ENCODE measurements at places on chromosomes 5 and 9. TPM values are rescaled to one million over a fixed set of nuclear protein-coding genes. Genes with fewer than 3 reads are reported as not detected.
A peak's percentile ranks its signal among the peaks of the same experiment; 100 is the strongest.

GRCh38 chr9:88949961-88950340 is 41.3 kb upstream of the S1PR3 start:
- no peak for DNase-seq

DNA sequence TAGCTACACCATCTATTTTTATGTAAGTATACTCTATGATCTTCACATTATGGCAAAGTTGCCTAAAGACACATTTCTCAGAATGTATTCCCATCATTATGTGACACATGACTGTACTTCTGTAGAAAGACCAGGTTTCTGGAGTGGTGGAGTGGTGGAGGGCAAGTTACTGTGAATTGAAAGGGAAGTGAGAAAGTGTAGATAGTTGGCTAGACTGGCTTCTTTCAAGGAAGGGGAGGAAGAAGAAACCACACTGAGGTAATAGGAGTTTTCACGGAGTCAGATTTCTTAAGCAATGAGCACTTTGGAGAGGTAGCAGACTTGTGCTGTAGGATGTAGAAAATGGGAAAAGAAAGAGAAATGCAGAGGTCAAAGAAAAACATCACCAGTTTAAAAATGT is 50.9 kb upstream of the EQTN start:
- no peak for DNase-seq

DNA sequence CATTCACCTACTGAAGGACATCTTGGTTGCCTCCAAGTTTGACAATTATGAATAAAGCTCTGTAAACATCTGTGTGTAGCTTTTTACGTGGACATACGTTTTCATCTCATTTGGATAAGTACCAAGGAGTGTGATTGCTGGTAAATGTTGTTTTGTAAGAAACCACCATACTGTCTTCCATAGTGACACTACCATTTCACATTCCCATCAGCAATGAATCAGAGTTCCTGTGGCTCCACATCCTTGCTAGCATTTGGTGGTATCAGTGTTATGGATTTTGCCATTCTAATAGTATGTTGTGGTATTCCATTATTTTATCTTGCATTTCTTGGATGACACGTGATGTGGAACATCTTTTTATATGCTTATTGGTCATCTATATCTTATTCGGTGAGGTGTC is 78.4 kb upstream of the RASGRF2 start:
- no peak for DNase-seq

DNA sequence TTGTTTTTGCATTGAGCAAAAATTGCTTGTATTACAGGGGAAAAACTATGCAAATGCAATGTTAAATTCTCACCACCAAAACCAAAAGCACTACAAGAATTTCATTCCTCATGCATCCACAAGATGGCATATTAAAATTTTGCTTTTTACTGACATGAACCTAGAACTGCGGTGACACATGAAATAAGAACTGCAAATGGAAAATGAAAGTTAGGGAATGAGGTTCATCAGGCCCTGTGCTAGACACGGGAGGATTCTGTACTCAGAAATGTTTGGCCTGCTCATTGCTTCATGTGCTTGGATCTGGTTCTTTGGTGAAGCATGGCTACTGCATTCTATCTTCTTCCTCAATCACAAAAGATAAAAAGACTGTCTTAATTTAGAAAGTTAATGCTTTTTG is 9.1 kb upstream of the RFK start:
- DNase-seq: no peak

DNA sequence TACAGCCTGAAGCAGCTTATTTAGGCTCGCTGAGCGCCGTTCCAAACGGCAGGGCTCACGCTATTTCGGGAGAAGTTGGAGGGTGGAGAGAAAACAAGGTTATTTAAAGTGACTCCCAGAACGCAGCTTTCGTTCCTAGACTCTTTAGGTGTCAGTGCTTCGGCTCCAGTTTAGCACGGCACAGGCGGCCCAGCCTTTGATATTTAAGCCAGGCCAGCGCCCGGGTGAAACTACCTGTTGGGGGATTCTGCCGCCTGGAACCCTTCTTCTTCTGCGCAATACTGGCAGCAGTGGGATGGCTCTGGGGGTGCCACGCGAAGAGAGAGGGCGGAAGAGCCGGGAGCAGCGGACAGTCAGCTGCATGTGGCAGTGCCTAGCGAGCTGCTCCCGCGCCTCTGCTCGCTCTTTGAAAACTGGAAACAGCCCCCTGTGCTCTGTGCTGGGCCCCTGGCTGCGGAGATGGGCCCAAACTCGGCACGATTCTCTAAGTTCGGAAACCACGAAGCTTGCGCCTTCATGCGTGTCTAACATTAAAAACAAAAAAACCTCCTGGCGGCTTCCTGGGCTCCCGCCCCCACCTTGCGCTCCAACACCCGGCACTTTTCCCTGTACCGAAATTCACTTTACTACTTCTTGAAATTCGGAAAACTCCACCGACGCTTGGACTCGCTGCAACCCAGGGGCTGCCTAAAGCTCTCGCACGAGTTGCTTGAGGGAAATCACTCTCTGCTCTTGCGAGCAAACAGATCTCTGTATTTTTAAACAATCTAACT is 34.6 kb upstream of the NFIB start:
- DNase-seq: no peak

BTNL9 gene
- total RNA-seq: not detected

DNA sequence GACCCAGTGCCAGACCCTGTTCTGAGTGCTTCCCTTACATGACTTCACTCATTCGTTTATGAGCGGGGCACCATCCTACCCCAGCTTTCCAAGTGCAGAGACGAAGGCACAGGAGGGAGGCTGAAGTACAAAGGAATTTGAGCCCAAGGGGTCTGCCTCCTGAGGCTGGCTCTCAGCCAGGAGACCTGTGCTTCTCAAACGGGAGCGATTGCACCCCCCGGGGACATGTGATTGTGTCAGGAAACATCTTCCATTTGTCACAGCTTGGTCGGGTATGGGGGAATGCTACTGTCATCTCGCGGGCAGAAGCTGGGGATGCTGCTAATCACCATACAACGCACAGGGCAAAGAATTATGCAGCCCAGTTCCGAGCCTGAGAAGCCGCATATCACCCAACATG is 23.9 kb downstream of the ADCY2 start:
- no peak for DNase-seq

GRCh38 chr9:136202454-136203407 is 2.2 kb downstream of the LHX3 start:
- DNase-seq: no peak

GRCh38 chr9:24765025-24765756 is 219.5 kb upstream of the IZUMO3 start:
- DNase-seq: no peak

GRCh38 chr9:86867804-86868313 is 79.4 kb downstream of the GAS1 start:
- DNase-seq: no peak

GDF9 gene
- total RNA-seq: 0.72 TPM

GRCh38 chr9:80842389-80842788 is 847.0 kb downstream of the TLE1 start:
- DNase-seq: no peak

DNA sequence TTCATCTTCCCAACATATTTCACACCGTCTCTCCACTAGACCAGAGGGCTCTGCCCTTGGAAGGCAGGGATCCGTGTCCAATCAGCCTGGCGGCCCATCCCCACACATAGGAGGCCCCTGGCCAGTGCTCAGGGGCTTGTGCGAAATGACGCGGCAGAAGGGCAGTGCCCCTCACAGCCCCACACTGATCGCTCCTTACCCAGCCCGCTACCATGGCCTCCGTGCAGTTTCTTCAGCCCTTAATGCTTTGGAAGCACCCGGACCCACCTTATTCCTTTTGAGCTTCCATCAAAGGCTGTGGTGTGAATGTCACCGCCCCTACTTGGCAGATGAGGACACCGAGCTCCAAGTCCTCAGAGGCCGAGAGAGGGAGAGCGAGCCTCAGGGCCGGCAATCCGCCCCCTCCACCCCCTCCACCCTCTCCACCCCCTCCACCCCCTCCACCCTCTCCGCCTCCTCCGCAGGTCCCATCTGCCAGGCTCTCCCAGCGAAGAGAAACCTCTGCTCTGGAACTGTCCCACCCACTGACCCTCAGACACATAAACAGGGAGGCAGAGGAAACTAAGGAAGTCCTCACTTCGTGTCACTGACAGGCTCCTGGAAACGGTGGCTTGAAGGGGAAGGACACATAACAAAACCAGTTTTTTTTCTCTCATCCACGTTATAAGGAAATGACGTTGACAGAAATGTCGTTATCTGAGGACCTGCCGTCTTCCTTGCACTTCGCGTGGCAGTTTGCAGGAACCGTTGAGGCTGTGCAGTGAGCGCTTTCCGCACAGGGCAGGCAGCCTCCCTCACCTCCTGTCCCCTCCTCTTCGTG is 13.9 kb downstream of the QSOX2 start:
- no peak for DNase-seq

GRCh38 chr5:86880344-86880743 is 262.6 kb downstream of the COX7C start:
- DNase-seq: no peak

DNA sequence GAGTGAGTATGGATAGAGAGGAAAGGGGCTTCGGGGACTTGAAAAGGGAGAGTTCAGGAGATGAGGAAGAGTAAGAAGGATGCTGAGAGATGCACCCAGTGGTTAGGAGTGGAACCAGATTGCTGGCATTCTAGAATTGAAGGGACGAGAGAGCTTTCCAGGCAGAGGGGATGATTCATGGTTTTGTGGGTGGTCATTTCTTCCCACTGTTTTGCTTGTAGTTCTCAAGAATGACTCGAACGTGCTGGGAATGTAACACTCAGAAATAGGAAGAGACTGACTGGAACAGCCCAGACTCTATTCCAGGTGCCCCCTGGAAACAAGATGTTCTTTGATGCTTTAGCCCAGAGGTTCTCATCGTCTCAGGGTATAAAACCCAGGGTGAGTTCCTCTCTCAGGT is 294.2 kb downstream of the ICE1 start:
- DNase-seq: no peak

DNA sequence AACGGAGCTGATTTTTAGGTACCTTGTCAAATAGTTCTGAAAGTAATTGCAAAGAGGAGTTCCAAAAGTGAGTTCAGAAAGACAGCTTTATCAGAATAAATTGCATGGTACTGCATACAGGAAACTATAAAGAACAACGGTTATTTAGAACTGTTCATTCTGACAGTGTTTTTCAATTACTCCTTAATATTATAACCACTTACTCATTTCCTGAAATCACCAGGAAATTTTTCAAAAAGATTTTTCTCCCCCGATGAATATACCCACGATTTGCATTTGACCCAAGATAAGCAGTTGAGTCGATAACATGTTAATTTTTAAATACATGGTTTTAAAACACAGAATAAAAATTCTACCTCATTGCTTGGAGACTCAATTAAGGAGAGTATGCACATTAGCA is 9.4 kb downstream of the DOCK8 start:
- no peak for DNase-seq

SV2C gene
- total RNA-seq: 0.11 TPM

- DNase-seq: no peak
Measured at GRCh38 chr9:127176631-127177030, 54.2 kb upstream of the ANGPTL2 start.

GRCh38 chr5:73654171-73654811 is 28.3 kb downstream of the ARHGEF28 start:
- no peak for DNase-seq

SLC36A2 gene
- not detected for total RNA-seq

GRCh38 chr9:129761293-129761900 is 8.6 kb upstream of the PTGES start:
- no peak for DNase-seq

DNA sequence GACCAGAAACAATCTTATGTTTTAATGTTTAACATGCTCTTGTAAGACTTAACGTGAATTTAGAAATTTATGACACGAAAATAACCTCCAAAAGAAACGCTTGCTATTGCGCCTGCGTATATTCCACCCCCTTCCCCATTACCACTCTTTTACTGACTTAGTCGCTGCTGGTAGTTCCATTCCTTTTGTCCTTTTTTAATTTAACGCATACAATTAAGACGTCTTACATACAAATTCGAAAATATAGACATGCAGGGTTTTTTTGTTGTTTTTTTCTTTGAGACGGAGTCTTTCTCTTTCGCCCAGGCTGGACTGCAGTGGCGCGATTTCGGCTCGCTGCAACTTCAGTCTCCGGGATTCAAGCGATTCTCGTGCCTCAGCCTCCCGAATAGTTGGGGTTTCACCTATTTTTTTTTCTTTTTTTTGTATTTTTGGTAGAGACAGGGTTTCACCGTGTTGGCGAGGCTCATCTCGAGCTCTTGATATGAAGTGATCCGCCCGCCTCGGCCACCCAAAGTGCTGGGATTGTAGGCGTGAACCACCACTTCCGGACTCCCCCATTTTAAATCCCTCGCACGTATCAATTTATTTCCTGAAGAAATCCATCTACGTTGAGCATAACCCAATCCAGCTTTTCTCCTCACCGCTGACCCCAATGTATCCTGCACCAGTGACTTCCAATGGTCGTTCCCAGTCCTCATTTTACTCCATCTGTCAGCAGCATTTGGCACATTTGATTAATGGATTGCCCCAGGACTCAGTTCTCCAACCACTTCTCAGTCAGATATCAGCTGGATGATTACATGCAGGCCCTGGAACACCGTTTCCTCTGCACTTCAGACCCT is 684 bp upstream of the MED7 start:
- peak; percentile 74 for DNase-seq

- no peak for DNase-seq
Measured at GRCh38 chr5:150320044-150320613, 17.4 kb upstream of the ARSI start.

GRCh38 chr5:116402235-116402634 is 172.4 kb downstream of the SEMA6A start:
- DNase-seq: no peak

DNA sequence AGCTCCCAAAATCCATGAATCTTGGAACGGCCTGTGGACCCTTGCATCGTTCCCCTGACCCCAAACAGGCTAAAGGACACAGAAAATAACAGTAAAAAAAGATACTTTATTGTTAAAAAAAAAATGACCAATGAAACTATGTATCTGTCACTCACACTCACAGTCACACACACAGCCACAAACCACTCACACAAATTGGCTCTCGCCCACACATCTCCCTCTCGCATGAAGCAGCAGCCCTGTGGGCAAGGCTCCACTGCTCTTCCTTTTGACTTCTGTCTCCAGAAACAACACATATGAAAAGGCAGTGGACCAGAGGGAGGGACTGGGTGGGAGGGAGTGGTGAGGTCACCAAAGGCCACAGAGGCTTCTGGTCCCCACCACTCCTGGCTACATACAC is 56.6 kb downstream of the SLC36A1 start:
- no peak for DNase-seq

All from CD8-positive, alpha-beta T cell (primary cell).